ENCODE measurements at places on chromosomes 11 and 22.

- DNase-seq: no peak
Measured at GRCh38 chr11:115263799-115264656, 240.2 kb downstream of the CADM1 start.

DNA sequence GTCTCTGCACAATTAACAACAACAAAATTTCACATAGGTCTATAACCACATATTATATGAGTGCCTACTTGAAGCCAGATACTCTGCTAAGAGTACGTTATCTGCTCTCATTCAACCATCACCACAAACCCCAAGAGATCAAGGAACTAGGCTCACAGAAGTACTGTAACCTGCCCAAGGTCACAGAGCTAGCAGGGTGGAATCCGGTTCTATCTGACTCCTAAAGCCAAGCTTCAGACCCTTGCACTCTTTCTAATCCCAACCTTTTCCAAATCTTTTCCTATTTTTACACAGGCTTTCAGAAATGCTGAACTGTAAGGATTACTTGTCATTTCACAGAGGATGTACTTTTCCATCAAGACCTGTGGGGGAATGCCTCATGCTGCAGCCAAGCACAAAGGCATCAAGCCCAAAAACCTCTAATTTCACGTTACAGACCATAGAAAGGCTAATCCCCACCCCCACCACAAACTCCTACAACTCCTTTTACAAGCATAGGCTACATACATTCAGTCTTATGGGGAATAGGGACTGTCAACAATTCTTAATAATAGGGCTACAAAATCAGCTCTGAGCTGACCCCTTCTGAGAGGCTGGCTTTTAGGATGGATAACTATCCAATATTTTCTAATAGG is 927 bp downstream of the PRCP start:
- DNase-seq: no peak

DNA sequence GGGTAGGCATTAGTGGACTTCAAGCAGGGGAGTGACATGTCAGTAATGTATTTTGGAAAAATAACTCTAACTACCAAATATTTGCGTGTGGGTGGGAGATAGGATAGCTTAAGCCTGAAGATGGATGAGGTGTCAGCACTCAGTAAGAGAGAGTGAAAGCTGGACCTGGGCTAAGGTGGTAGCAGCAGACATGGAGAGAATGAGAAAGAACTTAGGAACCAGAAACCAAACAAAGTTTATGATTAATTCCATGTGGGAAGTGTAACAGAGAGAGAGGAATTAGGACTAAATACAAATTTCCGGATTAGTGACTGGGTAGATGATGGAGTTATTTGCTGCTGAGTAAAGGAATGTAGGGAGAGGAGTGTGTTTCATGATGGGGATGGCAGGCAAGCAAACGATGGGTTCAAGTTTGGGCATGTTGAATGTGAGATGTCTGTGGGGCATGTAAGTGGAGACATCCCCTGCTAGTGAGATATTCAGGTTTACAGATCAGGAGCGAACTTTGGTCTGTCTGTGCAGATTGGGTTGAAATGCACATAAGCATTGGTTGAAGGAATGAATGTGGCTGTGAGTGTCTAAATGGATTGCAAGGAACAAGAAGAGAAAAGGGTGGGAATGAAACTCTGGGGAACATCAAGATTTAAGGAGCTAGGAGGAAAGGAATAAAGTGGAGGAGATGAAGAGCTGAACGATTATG is 185.6 kb upstream of the MTMR2 start:
- DNase-seq: no peak

GRCh38 chr22:20009018-20009491 is 7.6 kb downstream of the ARVCF start:
- no peak for DNase-seq

DNA sequence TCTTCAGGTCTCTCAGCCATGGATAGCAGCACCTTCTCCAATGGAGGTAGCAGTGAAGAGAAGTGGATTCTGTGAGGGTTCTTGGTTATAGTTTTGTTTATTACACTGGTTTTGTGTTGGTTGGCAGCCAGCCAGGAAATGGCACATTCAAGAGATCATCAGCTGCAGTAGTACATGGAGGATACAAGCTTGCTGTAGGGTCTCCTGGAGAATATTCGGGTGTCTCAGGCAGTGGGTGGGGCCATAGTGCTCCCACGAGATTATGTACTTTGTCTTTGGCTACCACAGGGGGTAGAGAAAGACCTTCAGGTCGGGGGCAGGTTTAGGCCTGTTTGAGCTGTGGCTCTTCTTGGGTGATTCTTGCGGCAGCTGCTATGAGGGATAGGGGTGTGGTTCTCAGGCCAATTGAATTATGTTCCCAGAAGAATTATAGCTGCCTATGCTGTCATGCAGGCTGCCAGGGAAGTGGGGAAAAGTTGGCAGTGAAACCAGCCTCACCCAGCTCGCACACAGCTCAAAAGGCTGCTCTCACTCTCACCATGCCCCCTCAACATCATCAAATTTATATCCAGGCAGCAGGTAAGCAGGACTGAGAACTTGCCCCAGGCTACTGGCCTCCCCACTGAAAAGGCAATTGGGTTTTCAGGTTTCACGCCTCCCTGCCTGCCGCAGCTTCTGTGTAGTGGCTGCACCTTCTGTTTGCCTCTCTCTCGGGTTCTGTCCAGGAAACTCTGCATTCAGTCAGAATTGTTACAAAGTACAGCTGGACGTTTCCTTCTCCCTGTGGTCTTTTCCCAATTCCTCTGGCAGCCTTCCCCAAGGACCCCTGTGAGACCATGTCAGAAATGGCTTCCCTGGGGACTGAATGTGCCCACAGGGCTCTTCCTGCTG is 435.5 kb downstream of the LUZP2 start:
- DNase-seq: no peak

DNA sequence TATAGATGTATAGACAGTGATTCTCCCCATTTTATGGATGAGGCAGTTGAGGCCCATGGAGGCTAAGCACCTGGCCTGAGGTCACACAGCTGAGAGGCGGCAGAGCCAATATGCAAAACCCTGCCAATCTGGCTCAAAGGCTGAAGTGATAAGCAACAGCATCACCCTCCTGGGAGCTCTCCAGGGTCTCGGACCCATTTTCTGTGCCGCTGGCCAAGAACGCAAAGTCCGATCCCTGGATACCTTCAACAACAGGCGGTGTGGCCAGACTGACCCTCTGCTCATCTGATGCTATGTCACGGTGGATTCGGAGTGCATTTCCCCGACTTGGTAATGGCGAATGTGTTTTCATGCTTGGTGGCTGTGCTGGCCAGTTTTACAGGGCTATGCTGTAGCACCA is 595.0 kb downstream of the TBC1D22A start:
- DNase-seq: no peak

GRCh38 chr11:47437746-47438418 is 11.1 kb downstream of the RAPSN start:
- no peak for DNase-seq

- no peak for DNase-seq
Measured at GRCh38 chr11:35142481-35143075, 3.6 kb downstream of the CD44 start.

DNA sequence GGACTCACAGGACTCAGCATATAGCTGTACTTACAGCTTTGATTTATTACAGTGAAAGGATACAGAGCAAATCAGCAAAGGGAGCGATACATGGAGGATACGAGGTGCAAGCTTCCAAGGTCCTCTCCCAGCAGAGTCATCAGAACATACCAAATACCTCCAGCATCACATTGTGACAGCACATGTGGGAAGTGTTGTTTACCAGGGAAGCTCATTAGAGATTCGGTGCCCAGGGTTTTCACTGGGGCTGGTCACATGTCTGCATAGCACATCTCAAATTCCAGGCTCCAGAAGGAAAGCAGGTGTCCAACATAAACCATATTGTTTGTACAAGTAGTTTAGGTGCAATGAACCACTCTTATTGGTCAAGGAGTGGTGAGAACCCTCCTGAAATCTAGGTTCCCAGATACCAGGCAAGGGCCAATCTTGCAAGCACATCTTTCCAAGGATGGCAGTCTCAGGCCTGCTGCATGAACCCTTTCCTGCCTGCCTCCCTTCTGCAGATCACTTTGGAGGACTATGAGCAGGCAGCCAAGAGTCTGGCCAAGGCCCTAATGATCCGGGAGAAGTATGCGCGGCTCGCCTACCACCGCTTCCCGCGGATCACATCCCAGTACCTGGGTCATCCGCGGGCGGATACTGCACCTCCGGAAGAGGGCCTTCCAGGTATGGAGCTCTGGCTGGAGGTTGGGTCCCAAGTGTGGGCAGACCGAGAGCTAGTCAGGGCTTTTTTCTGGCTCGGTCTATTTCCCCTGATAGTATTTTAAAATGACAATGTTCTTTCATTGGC is 26.7 kb downstream of the AMPD3 start:
- DNase-seq: no peak

DNA sequence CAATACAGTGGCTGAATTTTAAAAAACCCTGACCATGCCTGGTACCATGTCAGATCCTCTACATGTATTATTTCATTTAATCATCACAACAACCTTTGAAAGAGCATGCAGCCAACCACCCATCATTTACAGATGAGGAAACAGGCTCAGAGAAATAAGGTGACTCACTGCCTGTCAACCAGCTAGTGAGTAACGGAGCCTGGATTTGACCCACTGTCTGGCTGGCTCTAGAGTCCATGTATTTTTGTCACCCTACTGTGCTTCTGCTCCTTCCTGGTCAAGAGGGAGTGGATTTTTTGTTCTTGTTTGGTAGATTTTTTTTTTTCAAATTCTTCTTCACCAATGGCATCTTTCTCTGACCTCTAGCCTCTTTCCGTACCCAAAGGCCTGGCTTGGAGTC is 77.4 kb downstream of the CWC15 start:
- DNase-seq: no peak

DNA sequence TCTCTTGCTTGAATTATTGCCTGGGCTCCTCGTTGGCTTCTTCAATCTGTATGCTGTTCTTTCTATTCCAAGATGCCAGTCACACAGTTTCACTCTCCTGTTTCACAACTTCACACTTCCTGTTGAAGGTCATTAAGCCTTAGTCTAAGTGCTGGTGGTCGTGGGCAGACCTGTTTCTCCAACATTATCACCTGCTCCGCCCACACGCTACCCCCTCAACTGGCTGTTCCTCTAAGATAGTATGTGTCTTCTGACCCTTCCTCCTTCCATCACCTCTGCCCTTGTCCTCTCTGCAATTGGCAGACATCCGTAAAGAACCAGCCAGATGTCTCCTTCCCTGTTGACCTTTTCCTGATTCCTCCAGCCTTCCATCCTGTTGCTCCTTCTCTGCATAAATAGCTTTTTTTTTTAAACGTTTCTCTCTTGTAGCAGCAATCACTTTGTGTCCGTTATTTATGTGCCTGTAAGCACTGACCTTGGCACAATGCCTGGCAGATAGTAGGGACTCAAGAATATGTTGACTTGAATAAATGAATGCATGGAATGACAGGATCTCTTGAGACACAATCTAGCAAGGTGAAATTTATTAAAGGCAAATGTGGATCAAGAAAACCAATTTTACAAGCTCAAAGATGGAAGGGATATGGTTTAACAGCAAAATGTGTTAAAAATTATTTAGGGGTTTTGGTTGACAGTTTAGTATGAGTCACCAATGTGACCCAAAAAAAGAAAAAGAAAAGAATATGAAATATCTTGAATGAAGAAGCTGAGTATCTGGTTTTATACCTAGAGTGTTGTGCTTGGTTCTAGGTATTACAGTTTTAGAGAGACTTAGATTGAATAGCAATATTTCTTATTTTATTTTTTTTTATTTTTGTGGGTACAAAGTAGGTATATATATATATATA is 12.6 kb downstream of the DIXDC1 start:
- no peak for DNase-seq

- no peak for DNase-seq
Measured at GRCh38 chr11:7906481-7906880, 24.6 kb downstream of the OR10A6 start.

GRCh38 chr22:24185501-24186351 is 4.4 kb downstream of the SUSD2 start:
- no peak for DNase-seq

- DNase-seq: no peak
Measured at GRCh38 chr11:129637473-129637872, 178.2 kb upstream of the TMEM45B start.

- DNase-seq: no peak
Measured at GRCh38 chr11:119743006-119743405, 14.0 kb upstream of the NECTIN1 start.

GRCh38 chr11:129023968-129024676 is 81.5 kb upstream of the TP53AIP1 start:
- DNase-seq: no peak

GRCh38 chr11:1121813-1122663 is 35.7 kb upstream of the MUC5AC start:
- DNase-seq: no peak
